CD4-positive, alpha-beta T cell treated with Interleukin-15 for 4 hours (primary cell): ENCODE measurements at places on chromosomes 13 and 19.
A peak's percentile ranks its signal among the peaks of the same experiment; 100 is the strongest.

GRCh38 chr13:26964278-26965250 is 204.0 kb upstream of the GPR12 start:
- DNase-seq = no peak

- peak; percentile 10 for DNase-seq
These were observed 443 bp downstream of the TBXA2R start for GRCh38 chr19:3606174-3606689.

DNA sequence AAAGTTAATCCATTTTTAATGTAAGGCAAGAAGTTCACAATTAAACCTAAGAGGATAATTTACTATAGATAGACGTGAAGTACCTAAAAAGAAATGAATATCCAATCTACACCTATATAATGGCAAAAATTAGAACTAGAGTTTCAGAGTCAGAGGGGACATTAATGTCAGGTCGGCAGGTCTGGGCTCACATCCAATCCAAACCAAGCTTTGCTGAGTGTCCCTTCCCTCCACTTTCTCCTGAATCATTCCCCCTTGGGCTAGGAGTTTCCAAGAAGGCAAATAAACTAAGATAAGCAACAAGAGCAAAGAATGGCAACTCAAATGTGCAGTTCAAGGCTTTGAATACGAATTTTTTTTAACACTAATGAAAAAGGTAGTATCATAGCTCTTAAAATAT is 2.9 kb downstream of the FLT3 start:
- DNase-seq = no peak

DNA sequence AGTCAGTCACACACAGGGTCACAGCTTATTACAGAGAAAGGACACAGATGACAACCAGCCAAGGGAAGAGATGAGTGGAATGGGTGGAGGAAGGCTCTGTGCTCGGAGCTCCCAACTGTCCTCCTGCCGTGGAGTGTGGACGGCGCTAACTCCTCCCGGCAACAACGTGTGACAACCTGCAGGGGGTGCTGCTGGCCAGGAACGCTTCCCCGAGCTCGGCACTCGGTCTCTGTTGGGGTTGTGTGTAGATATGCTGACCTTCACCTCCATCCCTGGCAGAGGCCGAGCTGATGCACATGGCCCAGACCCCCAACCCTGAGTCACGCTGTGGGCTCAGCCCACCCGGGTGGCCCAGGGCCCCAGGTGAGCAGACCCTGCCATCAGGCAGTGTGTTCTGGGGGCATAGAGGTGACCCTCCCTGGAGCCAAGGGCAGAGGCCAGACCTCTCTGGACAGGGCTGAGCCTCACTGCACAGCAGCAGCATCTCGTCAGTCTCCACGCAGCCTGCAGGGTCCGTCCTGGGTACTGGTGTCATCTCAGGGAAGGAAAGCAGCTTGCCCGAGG is 14.1 kb downstream of the ZNF444 start:
- no peak for DNase-seq

- DNase-seq = peak; percentile 61
These were observed 121.6 kb upstream of the FRY start for GRCh38 chr13:31909864-31910551.
